Left lung (tissue), 14 donors: ENCODE measurements at places on chromosomes 12 and 14.
A peak's percentile ranks its signal among the peaks of the same experiment; 100 is the strongest.

DNA sequence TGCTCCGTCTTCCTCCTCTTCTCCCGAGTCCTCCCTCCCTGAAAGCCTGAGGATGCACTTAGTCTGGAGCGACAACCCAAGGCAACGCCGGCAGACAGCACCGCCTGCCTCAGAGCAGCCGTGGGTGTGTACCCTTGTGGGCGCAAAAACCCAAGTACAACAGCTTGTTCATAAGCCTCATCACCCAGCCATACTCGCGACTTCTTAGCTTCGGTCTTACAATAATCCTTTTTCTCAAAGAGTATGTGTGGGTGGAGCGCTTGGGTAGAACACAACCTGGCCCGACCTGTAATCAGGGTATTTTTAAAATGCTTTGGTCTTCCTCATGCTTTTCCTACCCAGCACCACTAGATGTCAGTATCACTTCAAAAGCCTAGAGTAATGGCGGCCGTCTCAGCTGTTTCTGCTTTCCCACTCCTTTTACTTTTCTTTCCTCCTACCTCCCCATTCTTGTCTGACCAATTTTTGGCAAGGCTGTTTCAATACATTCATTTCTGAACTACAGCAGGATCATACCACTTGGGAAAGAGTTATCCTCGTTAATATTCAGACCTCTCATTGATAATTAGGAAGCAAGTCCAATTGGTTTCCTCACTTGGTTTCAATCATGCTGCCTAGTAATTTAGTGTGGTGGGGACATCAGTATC, 198.9 kb downstream of the EPS8 start:
- DNase-seq: peak; percentile 72

- no peak for DNase-seq
Measured at GRCh38 chr14:68413509-68413908, 379.4 kb downstream of the ZFP36L1 start.

GRCh38 chr14:92613681-92614260, 100.2 kb downstream of the RIN3 start:
- no peak for DNase-seq

DNA sequence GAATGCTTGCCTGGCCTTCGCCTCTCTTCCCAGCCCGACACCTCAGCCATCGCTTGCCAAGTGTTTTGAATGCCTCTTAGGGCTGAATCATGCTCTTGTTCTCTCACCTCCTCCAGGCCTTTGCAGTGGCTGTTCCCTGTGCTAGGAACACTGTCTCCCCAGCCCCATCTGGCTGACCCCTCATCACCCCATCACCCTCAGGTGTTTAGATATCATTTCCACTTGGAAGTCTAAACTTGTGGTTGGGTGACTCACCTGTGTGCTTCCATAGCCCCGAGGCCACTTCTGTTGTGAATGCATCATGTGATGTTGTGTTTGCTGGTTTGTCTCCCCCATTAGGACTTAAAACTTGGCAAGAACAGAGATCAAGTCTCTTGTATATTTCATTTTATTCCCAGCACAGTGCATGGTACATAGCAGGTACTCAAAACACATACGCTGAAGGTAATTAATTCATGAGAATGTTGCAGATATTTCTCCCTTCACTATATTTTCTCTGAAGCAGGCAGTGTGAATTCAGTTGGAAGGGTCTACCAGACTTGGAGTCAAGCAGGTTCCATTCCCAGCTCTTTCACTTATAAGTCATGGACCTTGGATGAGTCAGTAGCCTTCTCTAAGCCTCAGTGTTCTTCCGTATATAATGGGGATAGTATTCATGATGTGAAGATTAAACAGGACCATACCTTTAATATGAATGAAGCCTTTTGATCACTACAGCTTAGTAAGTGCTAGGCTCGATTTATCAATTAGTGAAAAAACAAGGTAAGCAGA, 67.8 kb downstream of the HRK start:
- DNase-seq: no peak

- no peak for DNase-seq
Measured at GRCh38 chr14:93914278-93914677, 12.9 kb upstream of the FAM181A start.

DNA sequence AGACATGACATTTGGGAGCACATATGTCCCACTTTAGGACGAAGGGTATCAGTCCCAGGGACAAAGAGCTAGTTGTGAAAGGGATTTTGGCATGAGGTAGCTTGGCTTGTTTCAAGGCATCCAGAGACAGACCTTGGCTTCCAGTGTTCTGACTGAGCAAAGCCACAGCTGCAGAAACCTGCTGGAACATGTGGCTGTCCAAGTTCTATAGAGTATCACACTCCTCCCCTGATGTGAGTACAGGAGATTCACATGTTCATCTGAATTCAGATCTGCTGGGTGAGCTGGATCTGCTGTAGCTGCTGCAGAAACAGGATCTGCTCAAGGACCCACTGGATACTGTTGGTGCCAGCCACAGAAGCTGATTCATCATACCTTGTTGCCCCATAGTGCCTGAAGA, 10.1 kb upstream of the C14orf39 start:
- no peak for DNase-seq
